ENCODE measurements at places on chromosomes 12 and 14.

DNA sequence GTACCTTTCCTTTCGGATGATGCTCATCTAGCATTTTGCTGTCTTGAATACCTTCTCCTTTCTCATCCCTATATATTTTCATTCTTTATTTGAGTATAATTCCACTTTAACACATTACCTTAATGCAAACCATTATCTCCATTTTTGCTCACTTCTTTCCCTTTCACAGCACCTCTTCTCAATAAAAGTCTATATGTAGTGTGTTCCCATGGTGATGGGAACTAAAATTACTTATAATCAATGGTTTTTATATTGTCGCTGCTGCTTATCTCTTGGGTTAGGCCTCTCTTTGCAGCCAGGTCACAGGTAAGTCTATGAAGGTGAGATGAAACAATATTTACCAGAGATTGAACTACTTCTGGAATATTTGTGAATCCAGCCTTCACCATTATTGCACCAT lies 121.6 kb upstream of the FGD4 start:
- DNase-seq, result no peak

GRCh38 chr12:92098594-92099380 lies 46.9 kb downstream of the BTG1 start:
- DNase-seq, result no peak

DNA sequence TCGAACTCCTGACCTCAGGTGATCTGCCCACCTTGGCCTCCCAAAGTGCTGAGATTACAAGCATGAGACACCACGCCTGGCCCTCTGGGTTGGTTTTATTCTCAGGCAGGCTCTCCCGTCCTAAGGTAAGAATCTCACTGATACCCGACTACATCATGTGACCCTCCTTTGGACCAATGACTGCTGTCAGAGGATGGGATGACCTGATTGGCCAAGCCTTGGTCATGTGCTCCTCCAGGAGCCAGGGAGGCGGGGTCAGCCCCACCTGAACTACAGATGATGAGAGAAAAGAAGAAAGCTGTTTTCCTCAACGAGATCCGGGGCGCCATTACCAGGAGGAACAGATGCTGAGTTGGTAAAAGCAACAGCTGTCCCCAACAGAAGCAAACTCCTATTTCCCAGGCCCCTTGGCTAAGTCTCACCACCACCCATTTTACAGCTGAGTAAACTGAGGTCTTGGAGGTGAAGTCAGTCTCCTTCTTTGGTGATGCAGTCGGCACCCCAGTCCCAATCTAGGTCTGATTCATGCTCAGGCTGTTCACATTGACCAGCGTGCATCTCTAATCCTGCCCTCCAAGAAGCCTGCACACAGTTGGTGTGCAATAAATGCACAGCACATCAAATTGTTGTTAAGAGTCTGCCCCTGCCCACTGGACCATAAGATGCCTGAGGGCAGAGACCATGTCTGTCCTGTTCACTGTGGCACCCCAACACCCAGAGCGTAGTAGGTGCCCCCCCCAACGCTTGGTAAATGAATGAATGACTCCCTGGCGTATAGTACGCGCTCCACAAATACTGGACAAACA lies 118.8 kb downstream of the SCARB1 start:
- DNase-seq, result no peak

DNA sequence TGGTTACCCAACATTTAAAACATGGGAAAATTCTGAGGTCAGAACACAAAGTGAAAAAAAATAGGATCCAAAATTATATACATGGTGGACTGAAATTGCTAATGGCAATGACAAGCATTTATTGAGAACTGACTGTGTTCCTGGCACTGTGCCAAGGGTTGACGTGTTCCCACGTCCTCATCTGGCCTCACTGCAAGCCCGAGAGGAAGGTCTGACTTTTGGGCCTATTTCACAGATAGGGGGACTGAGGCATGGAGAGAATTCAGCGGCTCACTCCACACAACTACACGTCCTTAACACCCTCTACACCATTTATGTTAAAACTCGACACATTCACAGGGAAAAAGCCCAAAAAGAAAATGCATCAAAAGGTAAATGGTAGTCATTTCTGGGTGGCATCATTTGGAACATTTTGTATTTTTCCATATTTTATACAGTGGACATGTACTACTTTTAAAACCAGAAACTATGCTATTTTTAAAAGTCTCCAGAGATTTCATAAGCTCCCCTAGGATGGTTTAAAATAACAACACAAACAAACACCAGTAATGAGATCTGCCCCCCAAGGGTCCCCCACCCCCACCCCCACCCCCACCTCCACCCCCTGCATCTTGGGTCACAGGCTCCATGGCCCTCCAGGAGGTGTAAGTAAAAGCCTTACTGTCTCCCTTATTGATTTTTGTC lies 27.7 kb downstream of the CLMN start:
- DNase-seq, result no peak

DNA sequence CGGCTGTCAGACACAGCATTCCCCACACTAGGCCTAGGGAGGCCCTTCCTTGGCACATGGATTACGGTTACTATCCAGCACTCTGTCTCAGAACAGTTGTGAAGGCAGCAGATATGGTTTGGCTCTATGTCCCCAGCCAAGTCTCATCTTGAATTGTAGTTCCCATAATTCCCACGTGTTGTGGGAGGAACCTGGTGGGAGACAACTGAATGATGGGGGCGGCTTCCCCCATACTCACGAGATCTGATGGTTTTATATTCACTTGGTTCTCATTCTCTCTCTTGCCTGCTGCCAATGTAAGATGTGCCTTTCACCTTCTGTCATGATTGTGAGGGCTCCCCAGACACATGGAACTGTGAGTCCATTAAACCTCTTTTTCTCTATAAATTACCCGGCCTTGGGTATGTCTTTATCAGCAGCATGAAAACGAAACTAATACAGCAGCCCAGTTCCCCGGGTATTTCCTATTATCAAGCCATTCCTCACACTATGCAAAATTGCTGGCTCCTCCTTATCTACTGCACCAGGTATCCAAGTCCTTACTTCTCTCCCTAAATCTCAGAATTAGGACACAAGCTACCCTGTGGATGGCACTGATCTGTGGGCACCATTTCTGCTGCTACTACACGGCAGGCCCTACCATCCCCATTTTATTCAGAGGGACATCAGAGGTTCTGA lies 33.3 kb downstream of the NT5DC3 start:
- DNase-seq, result no peak

- no peak for DNase-seq
Measured at GRCh38 chr12:15788233-15789219, 662 bp downstream of the EPS8 start.

- DNase-seq, result no peak
Measured at GRCh38 chr12:89461649-89462612, 62.7 kb downstream of the GALNT4 start.

GRCh38 chr14:45084946-45085346 lies 1.0 kb downstream of the PRPF39 start:
- no peak for DNase-seq

DNA sequence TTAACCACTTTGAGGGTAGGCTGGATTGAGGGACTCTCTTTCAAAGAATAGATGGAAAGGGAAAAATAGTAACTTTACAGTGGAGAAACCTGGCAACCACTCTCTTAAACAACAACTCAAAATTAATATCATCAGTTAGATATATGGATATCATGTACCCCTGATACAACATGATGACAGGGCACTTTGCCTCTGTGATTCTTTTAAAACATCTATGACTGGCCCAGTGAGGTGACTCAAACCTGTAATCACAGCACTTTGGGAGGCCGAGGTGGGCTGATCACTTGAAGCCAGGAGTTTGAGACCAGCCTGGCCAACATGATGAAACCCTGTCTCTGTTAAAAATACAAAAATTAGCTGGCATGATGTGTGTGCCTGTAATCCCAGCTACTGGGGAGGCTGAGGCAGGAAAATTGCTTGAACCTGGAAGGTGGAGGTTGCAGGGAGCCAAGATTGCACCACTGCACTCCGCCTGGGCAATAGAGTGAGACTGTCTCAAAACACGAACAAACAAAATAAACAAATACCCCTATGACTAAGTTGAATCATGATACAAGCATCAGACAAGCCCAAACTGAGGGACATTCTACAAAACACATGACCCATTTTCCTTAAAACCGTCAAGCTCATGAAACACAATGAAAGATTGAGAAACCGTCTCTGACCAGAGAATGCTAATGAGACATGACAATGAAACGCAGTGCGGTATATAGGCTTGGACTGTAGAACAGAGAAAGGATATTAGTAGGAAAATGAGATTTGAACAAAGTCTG lies 26.4 kb upstream of the SLC7A8 start:
- DNase-seq, result peak; percentile 28

- DNase-seq, result no peak
Measured at GRCh38 chr14:24329736-24330135, 5.1 kb downstream of the ADCY4 start.

GRCh38 chr12:53059434-53060063 lies 9.7 kb downstream of the TNS2 start:
- DNase-seq, result no peak

GRCh38 chr14:76101391-76102379 lies 50.0 kb upstream of the GPATCH2L start:
- no peak for DNase-seq

DNA sequence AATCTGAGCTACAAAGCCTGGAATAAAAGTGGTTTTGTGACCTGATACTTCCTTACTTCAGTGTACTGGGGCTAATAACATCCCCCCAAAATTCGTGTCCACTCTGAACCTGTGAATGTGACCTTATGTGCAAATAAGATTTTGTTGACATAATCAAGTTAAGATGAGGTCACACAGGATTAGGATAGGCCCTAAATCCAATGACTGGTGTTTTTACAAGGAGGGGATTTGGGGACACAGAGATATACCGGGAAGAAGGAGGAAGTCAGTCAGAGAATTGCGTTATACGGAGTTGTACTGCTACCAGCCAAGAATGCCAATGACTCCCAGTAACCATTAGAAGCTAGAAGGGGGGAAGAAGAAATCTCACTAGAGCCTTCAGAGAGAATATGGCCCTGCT lies 299.9 kb downstream of the ACSS3 start:
- no peak for DNase-seq

DNA sequence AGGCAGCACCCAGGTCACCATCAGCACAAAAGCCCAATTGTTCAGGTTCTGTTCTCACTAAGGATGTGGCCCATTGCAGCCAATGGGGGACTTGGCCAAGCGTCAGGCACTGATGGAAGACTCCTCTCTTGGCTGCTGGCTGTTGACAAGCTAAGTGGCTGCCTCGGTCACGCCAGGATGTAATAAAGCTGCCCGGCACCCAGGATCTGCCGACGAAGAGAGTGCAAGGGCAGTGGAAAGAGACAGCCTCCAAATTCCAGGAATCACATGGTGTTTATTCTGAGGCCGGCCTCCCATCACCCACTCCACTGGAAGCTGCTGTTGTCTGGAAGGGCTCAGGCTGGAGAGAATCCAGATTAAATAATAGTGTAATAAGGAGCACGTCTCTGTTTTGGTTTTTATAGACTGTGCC lies 451.8 kb upstream of the TBX3 start:
- DNase-seq, result no peak

DNA sequence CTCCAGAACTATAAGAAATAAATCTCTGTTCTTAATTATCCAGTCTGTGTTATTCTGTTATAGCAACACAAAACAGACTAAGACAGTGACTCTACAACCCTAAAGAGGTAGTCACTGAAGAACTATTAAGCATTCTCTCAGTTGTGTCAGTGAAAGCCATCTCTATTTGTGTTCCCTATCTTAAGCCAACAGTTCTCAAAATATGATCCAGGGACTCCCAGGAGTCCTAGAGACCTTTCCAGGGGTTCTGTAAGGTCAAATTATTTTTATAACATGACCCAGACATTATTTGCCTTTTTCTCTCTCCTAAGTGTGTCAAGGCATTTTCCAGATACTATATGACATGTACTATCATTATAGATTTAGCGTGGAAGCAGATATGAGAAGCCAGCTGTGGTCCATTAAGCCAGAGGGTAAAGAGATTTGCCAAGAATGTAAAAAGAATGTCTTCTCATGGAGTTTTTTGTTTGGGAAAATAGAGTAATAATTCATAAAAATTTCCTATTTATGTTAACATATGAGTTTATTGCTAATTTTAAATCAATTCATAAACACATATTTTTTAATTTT lies 315.8 kb downstream of the RGS6 start:
- no peak for DNase-seq

DNA sequence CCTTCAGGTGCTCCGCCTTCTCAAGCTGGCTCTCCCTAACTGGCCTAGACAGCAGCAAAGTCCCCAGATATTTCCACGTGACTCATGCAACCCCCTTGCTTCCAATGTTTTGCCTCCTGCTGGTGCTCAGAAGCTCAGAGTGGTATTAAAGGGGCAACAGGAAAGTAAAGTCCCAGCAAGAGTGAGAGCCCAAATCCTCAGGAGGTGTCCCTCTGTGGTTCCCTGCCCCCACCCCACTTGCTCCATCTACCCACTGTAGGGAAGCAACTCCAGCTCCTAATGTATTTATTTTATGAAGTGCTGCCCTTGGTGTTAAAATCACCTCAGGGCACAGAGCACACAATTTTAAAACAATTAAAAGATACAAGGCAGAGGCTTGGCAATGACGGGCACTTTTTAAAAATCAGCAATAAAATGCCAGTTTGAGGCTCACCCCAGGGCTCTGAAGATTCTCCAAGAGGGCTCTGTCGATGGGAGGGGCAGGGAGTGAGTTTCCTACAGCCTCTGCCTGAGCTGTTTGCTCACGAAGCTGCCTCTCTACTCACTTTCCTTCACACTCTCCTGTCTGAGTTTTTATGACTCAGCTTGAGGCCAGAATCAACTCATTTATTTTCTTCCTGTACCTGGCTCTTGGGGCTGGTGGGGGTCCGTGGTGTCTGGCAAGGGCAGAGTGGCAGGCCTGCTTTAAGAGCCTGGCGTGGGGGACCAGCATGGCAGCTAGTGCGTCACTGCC lies 81.9 kb upstream of the MAX start:
- DNase-seq, result no peak

- DNase-seq, result no peak
Measured at GRCh38 chr12:68620519-68621471, 10.1 kb downstream of the RAP1B start.

DNA sequence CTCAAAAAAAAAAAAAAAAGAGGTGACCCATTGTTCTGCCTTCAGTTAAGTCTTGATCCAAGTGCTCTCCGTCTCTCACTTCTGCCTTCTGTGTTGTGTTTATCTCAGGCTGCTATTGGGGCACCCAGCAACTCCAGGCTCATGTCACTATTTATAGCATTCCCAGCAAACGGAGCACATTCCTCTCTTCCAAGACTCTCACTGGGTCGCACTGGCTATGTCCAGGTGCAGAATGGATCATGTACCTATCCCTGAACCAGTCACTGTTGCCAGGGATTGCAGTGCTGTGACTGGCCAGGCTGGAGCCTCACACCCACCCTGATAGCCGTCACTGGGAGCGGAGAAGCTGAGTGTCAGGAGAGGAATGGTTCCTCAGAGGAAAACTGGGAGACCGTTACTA lies 31.2 kb downstream of the RHOF start:
- DNase-seq, result no peak

DNA sequence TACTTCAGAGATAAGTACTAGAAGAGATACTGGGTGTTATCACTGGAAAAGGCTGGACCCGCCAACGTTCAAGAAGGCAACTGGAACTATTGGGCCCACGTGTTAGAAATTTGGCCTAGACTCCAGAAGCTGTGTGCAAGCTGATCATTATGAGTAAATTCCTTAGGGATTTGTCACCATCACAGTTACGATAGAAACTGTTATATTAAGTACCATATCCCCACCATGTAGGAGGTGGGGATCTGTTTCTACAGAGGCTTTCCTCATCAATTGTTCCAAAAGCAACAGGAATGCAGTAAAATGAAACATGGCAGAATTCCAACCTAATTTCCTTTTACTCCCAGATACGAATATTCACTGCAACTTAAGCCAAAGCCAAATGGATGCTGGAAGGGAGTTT lies 170.7 kb downstream of the NOVA1 start:
- no peak for DNase-seq
